ENCODE measurements at places on chromosomes 2 and 18.
A peak's percentile ranks its signal among the peaks of the same experiment; 100 is the strongest.

GRCh38 chr18:47975701-47976100, 45.2 kb upstream of the SMAD2 start:
- DNase-seq: no peak

- no peak for DNase-seq
Observed at GRCh38 chr2:129369437-129369836, 610.0 kb upstream of the RAB6C start.

DNA sequence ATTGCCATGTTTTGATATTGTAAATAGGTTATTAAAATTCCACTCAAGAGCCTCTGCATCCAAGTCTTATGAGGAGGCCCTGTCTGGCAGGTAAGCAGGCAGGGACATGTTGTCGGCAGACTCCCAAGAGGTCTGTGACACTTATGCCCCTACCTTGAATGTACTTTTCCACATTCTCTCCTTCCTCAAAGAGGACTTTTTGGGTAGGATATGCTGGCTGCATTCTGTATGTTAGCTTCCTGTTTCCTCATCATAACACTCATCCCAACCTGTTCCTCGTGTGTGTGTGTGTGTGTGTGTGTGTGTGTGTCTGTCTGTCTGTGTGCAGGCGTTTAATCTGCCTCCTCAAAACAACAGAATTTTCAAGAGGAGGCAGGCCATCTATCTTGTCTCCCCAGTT, 75.3 kb downstream of the USP40 start:
- DNase-seq: no peak

- DNase-seq: no peak
Observed at GRCh38 chr2:43854671-43855070, 15.9 kb downstream of the ABCG8 start.

DNA sequence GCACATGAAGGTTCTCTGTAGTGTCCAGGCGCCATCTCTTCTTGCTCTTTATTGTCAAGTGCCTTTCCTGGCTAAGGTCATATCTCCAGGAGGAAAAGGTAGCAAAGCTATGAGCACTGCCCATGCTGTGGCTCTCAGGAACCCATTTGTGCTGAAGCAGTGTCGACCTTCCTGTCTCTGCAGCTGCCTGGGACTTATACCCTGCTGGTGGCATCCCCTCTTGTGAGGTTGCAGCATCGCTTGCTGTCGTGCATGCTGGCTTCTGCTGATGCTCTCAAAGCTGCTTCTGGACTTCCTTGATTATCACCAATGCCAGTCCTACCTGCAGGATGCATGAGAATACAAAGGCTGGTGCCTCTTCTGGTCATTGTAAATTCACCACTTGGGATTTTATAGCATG, 22.1 kb upstream of the PTPN2 start:
- DNase-seq: no peak

DNA sequence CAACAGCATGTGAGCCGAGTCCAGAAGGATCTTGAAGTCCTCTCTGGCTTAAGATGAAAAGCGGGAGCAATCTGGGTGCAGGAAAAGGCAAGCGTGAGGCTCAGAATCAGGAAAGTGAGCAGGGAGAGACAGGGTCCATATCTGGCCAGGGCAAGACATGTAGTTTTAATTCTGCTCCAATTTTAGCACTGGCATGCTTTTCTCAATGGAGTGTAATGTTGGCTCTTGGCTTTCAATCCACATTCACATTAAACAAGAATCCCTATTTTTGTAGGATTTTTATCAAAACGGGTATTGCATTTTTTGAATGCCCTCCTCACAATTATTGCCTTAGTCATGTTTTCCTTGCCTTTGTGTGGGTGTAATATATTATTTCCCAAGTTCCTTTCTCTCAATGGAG, 6.0 kb downstream of the SPATA3 start:
- DNase-seq: no peak

- DNase-seq: no peak
Observed at GRCh38 chr18:7164323-7165004, 46.9 kb upstream of the LAMA1 start.

- DNase-seq: no peak
Observed at GRCh38 chr2:157159221-157159934, 98.1 kb upstream of the GALNT5 start.

DNA sequence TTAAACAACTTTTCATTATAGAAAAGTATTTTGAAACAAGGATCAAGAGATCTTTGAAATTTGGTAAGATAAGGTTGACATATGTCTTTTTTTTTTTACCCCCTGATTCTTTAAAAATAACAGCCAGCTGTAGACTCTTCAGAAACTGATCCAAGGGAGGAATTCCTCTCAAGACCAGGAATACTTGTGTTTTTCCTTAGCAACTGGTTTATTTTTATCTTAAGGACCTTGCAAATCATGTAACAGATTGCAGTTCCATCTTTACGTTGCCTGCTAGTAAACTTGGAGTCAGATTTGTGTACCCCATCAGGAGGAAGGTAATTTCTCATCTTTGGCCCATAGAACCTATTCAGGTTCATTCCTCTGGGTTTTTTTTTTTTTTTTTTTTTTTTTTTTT, 71.6 kb downstream of the BOLA3 start:
- DNase-seq: no peak

- no peak for DNase-seq
Observed at GRCh38 chr2:240139666-240140393, 628 bp downstream of the OTOS start.

GRCh38 chr2:71326968-71327367, 4.6 kb upstream of the ZNF638 start:
- no peak for DNase-seq

GRCh38 chr18:76821875-76822505, 367 bp upstream of the ZNF236 start:
- peak; percentile 45 for DNase-seq

DNA sequence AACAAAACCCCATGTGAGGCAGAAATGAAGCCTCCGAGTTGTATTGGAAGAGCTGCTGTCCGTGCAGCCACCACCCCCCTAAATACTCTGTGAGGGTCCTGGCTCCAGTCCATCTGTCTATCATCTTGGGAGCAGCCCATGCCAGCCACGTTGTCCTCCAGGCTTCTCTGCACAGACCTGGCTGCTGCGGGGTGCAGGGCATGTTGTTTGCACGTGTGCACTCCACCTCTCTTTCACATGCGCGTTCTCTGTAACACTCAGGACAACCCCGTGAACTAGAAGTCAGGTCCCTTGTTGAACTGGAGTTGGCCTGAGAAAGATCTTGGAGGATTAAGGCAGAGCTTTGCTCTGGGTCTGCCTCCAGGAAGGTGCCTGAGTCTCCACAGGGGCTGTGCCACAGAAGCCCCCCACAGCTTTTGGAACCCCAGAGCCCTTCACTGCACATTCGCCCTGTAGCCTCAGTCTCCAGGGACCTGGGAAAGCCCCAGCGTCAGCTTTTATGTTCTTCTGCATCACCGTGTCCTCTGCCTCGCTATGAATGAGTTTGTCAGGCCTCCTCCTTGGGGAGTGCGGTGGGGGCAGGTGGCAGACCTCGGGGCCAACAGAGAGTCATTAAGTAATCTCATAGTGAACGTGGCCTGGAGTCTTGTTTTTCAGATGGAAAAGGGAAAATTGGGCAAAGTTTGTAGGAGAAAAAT, 16.6 kb downstream of the RTP5 start:
- DNase-seq: no peak

GRCh38 chr2:216603010-216603883, 30.0 kb upstream of the IGFBP2 start:
- no peak for DNase-seq

DNA sequence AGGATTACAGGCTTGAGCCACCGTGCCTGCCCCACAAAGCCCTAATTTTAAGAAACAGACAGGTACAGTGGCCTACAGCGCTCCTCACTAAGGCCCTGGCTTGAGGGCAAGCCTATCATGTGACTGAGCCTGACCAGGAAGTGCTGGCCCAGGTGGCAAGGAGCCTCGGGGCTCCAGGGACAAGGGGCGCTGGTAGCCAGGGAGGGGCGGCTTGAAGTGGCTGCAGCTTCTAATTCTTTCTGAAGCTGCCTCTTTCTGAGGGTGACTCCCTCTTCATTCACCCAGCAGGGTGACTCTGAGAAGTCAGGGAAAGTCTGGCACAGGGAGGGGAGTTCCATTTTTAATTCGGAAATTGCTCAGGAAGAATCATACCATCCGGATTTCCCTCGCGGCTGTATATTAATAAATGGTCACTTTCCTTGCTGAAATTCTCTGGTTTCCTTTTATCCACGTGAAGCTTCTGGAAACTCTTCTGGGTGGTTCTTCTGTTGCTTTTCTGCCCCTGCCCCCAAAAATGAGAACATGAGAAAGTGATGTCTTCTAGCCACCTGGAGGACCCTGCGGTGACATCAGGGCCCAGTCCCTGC, 115.7 kb downstream of the FAM210A start:
- no peak for DNase-seq

GRCh38 chr18:31223371-31223770, 60.7 kb upstream of the DSC1 start:
- DNase-seq: no peak

DNA sequence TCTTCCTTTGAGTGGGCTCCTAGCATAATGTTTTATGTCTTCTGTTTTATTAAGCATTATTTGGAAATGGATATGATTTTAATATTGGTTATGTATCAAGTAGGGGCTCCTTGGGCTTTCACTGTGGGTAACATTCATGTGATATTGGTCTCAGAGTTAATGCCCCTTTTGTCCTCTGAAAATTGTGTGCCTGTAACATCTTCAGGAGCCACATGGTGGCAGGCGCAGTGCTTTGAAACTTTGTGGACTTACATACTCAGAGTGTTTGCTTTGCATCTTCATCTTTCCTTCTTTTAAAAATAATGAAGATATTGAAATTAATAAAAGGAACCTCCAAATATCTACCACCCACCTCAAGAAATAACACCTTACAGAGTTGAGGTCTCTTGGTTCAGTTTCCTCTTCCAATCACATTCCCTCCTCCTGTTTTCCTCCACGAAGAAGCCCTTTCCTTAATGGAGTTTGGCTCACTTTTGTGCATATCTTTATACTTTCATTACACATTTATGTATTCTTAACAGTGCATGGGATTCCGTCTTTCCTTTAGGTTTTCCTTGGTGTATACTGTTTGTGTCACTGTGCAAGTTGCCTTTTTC, 73.5 kb downstream of the LIMS1 start:
- DNase-seq: peak; percentile 18
